Lung microvascular endothelial cell (primary cell): ENCODE measurements at places on chromosomes 16 and 17. TPM values are rescaled to one million over a fixed set of nuclear protein-coding genes. Genes with fewer than 3 reads are reported as not detected.

Gene DOC2A
- under 0.01 and 0.20 TPM in 2 replicates for total RNA-seq

Gene CFDP1
- total RNA-seq, result 40.9 and 46.2 TPM in 2 replicates

Gene QPRT
- total RNA-seq, result under 0.01 and 0.20 TPM in 2 replicates

Gene B9D1
- total RNA-seq, result 8.9 and 15.5 TPM in 2 replicates

Gene ADAD2
- not detected in 2 replicates for total RNA-seq

Gene SDR42E2
- 0.20 and 0.22 TPM in 2 replicates for total RNA-seq

- peak; percentile 46 for DNase-seq
Measured at GRCh38 chr17:48604770-48605329, at the start of gene HOXB6. TSS of gene HOXB6 (minus strand) at chr17:48604986. CDS start at chr17:48598150, 6,836 bp downstream.

DNA sequence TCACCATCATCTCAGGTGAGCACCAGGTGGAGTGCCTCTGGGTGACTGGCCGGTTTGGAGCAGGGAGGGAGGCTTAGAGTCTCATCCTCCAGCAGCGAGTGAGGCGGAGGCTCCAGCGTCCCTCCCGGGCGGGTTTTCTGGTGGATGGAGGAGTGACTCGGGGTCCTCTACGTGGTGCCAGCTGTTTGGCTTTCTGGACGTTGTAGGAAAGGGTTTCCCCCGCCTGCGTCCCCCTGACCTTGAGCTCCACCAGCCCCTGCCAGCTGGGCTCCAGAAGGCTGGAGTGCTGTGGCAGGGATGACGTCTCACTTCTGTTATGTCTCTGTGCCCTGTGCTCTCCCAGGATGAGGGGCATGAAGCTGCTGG, 522 bp downstream of the DNASE1 start:
- DNase-seq, result no peak

DNA sequence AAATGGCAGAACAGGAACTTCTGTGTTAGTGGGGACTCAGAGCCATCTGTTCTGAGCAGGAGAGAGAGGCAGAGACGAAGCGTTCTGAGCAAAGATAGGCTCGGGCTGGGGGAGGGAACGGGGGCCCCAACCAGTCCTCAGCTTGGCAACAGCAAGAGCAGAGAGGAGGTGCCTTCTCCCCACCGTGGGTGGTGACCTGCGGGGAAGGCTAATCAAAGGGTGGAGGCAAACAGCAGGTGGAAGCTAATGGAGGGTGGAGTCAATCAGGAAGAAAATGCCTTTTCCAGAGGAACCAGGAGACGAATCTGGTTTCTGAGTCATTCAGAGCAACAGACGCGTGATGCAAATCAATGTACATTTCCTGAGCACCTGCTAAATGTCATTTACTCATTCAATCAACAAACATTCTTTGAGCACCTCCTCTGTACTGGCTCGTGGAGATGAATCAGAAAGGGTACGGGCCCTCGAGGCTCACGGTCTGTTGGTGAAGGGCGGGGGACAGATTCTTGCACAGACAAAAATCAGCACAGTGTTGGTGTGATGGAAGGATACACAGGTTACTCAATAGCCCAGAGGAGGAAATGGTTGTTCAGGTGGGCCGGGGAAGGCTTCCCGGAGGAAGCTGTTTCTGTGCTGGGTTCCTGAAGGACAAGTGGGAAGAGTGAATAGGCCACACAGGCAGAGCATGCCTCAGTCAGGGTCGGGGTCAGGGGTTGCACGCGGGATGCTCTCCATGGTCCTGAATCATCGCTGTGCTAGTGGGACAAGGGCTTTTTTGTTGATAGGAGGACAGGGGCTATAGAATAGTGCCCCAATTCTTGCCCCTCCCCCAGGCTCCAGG, 5.7 kb upstream of the SPNS2 start:
- peak; percentile 61 for DNase-seq

GRCh38 chr17:15109608-15110007, 155.5 kb downstream of the PMP22 start:
- DNase-seq, result no peak

DNA sequence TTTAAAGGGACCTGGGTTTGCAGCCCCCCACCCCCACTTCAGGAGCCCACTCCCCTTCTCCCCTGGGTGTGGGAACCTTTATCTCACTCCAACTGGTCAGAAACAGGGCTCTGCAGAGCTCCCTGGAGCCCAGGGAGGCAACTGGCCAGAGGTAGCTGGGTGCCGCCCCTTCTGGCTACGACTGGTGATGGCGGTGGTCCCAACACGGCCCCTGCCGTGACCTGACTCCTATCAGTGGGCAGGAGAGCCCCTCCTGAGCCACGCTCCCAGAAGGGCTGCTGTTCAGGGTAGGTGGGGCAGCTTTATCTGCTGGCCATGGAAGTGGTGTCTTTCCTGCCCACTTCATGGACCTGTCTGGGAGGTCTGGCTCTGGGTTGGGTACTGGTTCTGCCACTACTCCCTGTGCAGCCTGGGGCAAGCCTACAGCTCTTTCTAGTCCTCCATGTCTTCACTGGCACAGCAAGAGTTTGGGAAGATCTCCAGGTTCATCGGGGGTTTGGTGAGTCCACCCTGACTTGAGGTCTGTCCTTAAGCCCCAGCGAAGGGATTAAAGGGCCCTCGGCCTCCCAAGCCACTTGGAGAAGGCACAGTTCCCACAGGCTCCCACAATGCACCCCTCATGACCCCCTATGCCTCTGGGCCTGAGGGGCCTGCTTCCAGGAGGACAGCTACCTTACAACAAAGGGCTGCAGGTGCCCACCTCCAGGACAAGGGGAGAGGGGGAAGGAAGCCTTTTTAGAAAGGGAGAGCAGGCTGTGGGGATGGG, 5.5 kb upstream of the SREBF1 start:
- no peak for DNase-seq

DNA sequence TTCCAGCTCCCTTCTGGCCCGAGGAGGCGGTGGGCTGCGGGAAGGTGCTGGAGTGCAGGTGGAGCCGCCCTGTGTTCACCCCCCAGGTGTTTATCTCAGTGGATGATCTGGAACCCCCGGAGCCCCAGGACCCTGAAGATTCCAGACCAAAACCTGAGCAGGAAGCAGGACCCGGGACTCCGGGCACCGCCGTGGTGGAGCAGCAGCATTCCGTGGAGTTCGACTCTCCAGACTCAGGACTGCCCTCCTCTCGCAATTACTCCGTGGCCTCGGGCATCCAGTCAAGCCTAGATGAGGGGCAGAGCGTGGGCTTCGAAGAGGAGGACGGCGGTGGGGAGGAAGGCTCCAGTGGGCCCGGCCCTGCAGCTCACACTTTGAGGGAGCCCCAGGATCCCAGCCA, 25.5 kb downstream of the MNT start:
- DNase-seq, result no peak

- DNase-seq, result peak; percentile 47
Measured at GRCh38 chr17:59707971-59708430, 547 bp downstream of the VMP1 start.

GRCh38 chr16:22190081-22190775, 15.8 kb upstream of the EEF2K start:
- DNase-seq, result peak; percentile 100

DNA sequence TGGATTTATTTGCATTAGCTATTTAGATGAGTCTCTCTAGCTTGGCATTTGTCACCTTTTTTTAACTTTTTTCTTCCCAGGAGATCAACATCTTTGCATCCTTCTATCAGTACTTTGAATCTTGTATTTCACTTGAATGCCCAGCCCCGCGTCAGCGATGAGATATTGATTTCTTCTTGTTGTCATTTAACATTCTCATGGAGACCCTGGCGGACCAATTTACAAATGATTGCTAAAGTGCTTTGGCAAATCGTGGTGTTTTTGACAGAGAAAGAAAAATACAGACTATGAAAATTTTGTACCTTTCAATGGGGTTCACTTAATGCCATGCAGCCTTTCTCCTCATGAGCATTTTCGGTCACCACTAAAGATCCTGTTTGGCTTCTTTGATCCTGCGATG, 269.7 kb downstream of the ABCC12 start:
- DNase-seq, result no peak

DNA sequence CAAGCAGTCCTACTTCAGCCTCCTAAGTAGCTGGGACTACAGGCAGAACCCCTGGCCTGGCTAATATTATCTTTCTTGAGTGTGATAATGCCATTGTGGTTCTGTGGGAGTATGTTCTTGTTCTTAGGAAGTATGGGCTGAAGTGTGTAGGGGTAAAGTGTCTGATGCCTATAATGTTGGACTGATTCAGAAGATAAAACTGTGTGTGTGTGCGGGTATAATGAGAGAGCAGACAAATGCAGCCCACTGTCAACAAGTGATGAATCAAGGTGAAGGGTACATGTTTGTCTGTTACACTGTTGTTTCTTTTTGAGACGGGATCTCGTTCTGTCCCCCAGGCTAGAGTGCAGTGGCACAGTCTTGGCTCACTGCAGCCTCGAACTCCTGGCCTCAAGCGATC, 127.5 kb downstream of the CLEC16A start:
- DNase-seq, result no peak

GRCh38 chr16:4678596-4678995, 14.8 kb upstream of the NUDT16L1 start:
- no peak for DNase-seq

DNA sequence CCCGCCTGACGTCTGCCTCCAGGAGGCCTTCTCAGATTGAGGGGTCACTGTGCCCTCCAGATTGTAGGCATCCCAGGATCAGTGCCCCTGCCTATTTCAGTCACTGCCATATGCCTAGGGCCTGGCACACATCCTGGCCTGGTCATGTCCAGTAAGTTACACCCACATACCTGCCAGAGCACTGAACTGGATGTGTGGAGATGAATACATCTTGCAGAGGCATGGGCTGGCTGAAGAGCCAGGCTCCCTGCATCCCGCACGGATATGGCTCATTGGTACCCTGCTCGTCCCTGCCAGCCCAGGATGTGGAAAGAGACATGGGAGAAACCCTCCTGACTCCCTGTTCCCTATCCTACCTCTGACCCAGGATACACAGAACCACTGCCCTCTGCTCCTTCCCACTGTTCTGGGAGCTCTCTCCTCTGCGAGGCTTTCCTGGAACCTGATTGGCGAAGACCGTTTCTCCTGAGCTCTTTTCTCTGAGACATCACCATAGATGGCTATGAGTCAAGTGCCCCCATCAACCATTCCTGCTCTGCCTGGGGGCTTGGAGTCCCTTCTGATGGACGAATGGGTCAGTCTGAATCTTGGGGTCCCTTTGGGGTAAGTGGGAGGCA, 40.0 kb upstream of the TAC4 start:
- no peak for DNase-seq

DNA sequence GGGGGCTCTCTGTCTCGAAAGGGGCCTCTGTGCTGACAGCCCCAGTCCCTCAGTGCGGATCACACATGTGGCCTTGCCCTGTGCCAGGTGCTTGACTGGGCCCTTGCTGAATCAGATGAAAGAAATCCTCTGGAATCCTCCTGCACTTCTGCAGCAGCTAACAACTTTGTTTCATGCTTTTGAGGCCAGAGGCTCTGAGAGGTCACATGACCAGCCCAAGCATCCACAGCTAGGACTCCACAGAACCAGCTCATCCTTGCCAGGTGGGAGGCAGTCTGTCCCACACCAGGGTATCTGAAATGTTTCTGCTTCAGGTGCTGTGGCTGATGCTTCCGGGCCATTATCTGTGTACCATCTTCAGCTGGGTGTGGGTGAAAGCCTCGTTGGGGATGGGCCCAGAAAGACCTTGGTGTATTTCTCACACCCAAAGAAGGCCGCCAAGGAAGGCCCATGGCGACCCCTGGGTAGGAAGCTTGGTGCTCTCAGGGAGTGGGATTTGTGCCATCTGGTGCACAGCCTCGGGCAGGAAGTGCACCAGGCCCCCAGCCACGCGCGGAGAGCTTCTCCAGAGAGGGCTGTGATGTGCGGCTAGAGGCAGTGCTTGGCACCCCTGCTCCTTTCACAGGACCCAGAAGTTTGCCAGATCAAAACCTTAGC, 143.8 kb downstream of the CLEC16A start:
- DNase-seq, result no peak
